Stimulated activated CD4-positive, alpha-beta T cell treated with anti-CD3 and anti-CD28 coated beads, TNF-alpha, amount 100 ng/mL, for 4 hours (primary cell): ENCODE measurements at places on chromosomes 6 and 20.

DNA sequence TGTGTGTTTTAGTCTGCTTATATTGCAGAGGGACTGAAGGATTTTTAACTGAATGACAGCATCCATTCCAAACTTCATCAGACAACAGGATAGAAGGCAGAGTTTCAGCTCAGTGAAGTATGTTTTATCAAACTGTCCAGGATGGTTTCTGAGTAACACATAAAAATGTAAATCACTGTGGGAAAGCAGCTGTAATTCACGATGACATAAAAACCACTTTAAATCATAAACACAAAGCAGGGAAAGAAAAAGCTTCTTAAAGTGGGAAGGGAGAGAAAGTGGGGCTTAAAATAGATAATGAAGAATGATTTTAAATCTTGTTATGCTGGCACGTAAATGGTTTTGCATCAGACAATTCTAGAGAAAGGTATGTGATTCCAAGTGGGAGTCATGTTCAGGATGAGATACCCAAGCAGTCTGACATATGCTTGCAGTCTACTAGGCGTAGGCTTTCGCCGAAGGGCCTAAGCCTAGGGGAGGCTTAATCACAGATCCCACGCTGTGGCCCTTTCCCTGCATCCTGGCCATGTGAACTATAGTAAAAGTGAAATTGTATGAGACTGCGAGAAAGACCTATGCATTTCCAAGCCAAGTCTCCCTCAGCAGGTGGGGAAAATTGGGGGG, 610.6 kb downstream of the PRKN start:
- no peak for DNase-seq

DNA sequence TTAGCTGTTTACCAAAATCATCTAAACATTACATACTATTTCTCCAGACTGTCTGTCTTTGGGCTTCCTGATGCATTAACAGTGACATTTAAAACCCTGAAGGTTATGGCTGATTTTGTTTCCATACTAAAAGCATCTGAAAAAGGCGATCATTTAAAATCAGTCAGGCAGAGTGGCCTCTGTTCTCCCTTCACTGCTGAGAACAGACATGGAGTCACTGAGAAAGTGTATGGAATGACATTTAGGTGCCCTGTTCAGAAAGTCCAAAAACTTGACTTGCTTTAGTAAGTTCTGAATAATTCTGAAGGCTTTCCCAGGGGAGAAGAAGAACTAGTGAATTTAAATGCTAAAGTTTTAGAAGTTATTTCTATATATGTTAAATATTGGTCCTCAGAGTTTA, 83.0 kb downstream of the MAP7 start:
- DNase-seq: no peak

- DNase-seq: peak; percentile 55
These were observed at the start of gene CDKN1A for GRCh38 chr6:36678488-36679042. Gene CDKN1A (plus strand): TSS chr6:36678714. CDS start chr6:36684102, 5,388 bp downstream.

DNA sequence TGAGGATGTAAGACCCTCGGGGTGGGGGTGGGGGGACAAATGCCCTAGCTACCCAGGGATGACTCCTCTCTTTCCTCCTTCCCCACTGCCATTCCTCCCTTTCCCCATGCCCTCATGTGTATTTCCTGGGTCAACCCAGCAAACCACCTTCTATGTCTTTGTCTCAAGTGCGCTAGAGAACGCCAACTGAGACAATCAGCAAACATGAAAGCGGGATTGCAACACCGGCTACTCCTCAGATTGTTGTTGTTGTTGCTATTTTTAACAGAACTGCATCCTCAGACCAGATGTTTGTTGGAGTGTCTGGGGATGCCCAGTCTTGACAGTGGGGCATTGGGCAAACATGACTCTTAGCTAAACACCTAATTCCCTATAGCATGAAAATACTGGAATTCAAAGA, 39.3 kb upstream of the HIVEP1 start:
- DNase-seq: no peak

DNA sequence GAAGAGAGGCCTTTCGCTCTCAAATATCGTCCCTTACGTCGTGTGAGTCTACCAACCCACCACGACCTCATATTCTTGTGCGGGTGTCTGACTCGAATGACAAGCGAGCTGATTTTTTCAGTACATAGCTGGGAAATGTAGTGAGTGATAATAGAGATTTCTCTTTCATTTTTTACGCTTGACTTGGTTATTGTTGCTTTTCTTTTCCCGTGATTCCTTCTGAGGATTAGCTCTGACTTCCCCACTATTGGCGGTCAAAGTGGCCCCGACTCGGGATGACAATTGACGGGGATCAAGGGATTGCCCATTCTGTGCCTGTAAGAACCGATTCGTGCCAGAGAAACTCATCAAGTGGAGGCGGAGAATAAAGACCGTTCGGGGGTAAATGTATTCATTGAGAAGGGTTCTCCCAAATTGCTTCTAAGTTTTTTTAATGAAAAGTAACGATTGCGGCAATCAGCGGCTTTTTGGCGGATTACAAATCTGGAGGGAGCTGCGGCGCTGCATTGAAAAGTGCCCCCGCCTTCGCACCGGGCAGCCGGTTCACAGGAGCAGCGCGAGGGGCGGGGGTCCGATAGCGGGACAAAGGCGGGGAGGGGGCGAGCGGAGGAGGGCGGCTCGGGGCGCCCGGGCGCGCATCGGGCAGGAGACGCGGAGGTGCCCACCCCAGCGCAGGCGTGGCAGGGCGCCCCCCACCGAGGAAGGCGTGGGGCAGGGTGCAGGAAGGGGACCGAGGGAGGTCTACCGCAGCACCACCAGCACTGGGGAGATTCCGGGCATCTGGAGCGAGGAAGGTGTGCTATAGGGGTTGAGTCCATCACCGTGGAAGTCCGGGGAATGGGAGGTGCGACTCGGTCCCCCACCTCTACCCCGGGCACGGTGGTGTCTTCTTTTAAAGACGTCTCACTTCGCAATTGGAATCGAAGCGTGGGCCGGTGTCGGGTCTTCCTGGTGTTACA, 44.5 kb upstream of the OSTM1 start:
- no peak for DNase-seq

DNA sequence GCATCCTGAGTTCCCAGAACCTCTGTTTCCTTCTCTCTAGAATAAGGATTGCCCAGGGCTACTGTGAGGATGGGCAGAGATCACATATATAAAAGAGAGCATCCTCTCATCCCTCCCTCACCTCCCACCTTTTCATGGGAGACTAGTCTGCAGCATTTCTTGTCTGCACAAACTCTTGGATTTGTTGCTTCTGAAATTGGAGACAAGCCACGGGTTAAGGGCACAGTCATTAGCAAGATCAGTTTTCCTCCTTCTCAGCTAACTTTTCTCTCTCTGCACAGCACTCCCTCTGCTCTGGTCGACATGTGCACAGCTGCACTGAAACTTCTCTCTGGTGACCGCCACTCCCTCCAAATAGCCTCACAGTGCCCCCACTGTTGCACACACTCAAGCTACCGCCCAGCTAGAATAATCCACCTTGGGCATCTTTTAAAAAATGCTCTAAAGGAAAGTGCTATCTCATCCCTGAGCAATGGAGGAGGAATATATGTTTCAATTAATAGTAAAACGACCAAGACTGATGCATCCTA, 50.9 kb upstream of the DUSP22 start:
- no peak for DNase-seq

DNA sequence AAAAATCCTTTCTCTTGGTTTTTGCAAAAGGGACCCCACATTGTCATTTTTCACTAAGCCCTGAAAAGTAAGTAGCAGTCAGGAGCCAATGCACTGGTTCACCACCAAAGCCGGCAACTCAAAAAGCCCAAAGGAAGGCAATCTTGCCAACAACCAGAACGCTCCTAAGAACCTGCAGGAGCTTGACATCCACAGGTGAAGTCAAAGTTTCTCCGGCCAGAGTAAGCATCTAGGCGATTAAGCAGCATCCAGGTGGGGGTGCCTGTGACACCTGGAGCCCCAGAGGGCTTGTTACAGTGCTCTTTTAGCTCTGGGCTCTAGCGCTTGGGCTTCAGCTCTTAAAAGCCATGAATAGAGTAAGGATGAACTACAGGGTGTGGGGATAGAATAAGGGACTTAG, 36.1 kb downstream of the SLC35D3 start:
- no peak for DNase-seq

- no peak for DNase-seq
These were observed 149.6 kb downstream of the RIMS1 start for GRCh38 chr6:72035966-72036365.

GRCh38 chr20:31642837-31643236, 5.1 kb downstream of the COX4I2 start:
- no peak for DNase-seq

DNA sequence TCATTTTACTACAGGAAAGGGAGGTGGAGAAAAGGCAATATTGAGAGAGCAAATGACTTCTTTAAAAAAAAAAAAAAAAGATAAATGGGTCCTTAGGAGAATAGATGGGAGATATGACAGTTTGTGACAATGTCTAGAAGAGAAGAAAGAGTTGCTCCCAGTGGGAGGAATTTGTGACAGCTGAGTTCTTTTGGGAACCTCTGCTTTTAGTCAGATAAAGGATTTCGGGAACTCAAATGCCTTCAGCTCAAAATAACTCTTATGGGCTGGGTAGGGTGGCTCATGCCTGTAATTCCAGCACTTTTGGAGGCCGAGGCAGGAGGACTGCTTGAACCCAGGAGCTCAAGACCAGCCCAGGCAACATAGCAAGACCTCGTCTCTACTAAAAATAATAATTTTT, 13.1 kb downstream of the TPD52L1 start:
- DNase-seq: no peak

DNA sequence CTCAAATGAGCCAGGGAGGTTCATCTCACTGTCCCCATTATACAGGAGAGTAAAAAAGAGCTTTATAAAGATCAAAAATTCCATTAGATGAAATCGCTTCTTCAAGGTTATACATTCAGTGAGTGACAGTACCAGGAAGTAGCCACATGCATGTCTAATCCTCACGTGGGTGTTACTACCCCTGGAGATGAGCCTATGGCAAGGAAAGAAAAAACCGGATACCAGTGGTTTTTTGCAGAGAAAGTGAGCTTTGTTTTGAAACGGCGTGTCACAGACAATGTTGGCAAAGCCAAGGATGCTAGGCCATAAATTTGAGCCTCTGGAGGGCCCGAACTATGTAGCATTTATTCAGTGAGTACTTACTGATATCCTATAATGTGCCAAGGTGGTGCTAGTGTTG, 215.0 kb upstream of the RIN2 start:
- no peak for DNase-seq
